Effector CD8-positive, alpha-beta T cell (primary cell): ENCODE measurements at places on chromosomes 12 and 14.

GRCh38 chr14:87261621-87262020 is 731.4 kb downstream of the GALC start:
- DNase-seq, result no peak

GRCh38 chr12:97386133-97386581 is 76.4 kb upstream of the RMST start:
- DNase-seq, result no peak

DNA sequence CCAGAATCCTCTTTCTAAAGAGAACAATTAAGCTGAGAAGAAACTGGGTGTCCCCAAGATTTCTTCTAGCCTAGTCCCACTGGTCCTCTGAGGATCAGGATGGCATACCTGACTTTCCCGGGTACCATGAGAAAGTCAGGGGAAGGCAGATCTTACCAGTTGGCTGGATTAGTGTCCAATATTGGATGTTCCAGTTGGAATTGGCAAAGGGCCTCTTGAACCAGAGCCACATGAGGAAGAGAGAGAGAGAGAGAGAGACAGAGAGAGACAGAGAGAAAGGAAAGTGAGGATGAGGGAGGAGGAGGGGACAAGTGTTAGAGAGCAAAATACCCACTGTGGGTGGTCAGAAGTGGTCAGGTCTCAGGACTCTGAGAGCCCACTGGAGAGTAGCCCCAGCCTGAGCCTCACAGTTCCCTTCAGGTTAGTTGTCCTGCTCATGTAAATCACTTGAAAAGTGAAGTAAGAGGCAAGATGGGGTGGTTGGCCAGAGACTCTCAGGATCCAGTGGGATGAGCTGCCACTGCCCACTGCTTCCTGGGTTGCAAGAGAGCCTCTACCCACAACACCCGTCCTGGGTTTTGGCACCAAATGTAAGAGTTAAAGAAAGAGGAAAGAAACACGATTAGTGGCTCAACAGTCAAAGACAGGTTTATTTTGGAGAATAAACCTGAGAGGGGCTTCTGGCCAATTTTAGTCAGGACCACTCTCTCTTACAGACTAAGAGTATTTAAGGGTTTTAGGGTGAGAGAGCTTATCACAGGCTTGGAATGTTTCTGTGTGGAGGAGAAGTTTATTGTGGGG is 28.4 kb upstream of the A2M start:
- no peak for DNase-seq

DNA sequence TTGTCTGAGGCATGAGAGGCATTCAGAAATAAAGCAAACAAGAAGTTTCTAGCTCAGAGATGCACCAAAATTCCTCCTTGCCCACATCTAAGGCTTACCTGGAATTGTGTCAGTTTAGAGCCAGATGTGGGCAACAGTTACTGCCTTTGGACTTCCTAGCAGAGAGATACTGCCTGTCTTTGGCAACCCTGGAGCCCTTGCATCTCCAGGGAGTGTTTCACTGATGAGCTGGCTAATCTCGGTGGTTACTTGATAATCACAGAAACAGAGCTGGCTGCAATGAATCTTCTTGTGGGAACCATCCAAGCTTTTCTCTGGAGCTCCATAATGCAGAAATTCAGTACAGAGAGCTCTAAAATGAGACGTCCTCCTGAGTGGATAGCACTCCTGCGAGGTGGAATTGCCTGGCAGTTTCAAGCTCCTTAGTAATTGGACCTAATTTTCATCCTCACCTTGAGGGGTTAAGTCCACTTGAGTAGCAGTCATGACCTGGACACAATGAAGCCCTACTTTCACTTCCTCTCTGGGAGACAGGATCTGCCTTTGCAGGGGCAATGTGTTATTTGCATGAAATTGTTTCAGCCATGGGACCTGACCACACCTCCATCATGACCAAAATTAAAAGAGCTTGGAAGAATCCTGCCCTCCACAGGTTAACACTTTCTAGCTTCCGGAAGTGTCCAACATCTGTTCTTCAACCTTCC is 108.8 kb upstream of the ARHGAP5 start:
- no peak for DNase-seq

DNA sequence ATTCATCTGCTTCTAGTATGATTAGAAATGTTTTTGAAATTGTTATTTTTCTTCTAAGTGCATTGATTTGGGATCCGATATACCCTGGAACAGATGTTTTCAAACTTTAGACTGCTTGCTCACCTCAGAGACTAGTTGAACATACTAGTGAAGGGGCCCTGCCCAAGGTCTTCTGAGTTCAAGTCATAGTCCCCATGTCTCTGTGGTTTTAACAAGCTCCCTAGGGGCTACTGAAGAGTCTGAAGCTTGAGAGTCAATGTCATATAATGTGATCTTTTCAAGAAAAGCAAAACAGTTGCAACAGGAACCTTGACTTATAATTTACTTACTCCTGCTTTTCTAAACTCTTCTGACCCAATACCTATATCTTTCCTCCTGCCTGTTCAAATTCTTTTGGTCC is 7.5 kb upstream of the UBE2N start:
- no peak for DNase-seq

- DNase-seq, result no peak
Measured at GRCh38 chr12:31481415-31481814, 109.5 kb downstream of the DENND5B start.

GRCh38 chr12:131919366-131920156 is 9.5 kb upstream of the PUS1 start:
- DNase-seq, result no peak
